ENCODE measurements at places on chromosomes 12 and 14.

- no peak overlapping the region for H3K4me3 ChIP-seq
- DNase-seq = no peak
- H3K27me3 ChIP-seq = no peaks in the 10 kb centered on the region
- no peak overlapping the region for H3K27ac ChIP-seq
These were observed 71.1 kb downstream of the PTPRR start for GRCh38 chr12:70849265-70849960.

GRCh38 chr12:119283310-119283709 lies 51.2 kb upstream of the CCDC60 start:
- no peaks in the 10 kb centered on the region for H3K36me3 ChIP-seq
- H3K27ac ChIP-seq = no peak overlapping the region
- H3K27me3 ChIP-seq = no peaks in the 10 kb centered on the region
- no peaks in the 10 kb centered on the region for H3K4me1 ChIP-seq

- H3K27me3 ChIP-seq = peaks cover 6% of the 10 kb centered on the region
- no peaks in the 10 kb centered on the region for H3K4me1 ChIP-seq
- DNase-seq = no peak
These were observed 92.7 kb downstream of the PAH start for GRCh38 chr12:102824218-102824835.

DNA sequence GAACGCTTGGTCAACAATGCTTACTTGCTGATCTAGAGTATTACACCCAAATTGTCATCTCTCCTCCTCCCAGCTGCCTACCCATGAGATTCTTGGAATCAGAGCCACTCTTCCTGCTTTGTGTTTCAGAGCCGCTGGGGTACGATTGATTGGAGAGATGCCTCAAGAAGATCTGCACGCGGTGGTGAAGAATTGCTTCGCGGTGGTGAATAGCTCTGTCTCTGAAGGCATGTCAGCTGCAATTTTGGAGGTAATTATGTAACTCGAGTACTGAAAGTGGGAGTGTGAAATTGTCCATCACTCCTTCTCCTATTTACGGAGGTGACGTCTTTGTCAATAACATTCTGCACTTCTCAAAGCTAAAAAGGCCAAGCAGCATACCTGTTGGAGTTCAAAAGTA lies 93.9 kb downstream of the GLT1D1 start:
- no peaks in the 10 kb centered on the region for H3K36me3 ChIP-seq
- H3K4me3 ChIP-seq = no peak overlapping the region
- DNase-seq = no peak

DNA sequence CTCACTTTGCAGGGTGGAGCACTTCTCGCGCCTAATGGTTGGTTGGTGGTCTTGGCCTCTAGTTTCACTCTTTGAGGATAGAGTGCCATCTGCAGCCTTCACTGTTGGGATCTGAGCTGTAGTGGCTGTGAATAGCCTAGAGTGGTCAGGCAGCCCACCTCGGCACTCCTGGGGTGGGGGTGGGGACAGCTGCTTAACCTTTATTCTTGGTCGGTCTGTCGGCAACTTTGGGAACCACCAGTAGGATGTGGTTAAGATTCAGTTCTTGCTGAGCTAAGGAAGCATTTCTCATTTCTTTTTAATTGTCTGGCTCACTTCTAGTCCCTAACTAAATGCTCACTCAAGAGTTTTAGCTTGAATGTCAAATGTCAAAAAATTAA lies 21.1 kb downstream of the TMBIM6 start:
- H3K36me3 ChIP-seq = peaks cover 37% of the 10 kb centered on the region
- H3K27me3 ChIP-seq = no peaks in the 10 kb centered on the region
- H3K27ac ChIP-seq = no peak overlapping the region

DNA sequence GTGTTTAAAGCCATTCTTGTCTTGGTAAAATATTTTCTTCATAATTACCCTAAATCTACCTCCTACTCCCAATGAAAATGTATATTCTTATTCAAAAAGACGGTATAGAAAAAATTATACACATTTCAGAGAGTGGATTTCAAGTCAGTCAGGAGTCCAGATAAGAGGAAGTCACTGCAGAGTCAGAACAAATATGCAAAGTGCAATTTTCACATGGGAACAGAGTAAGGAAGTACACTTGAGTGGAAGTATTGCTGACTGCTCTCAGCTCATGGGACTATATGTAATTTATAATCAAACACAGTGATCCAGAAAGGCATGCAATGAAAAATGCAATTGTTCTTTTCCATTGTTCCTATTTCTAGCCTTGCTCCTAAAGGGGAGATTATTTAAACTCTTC lies 1128.0 kb downstream of the AACS start:
- DNase-seq = no peak
- H3K4me1 ChIP-seq = no peaks in the 10 kb centered on the region
- H3K27me3 ChIP-seq = no peaks in the 10 kb centered on the region
- no peak overlapping the region for H3K4me3 ChIP-seq

- no peak overlapping the region for H3K4me3 ChIP-seq
- H3K27ac ChIP-seq = no peak overlapping the region
- no peaks in the 10 kb centered on the region for H3K27me3 ChIP-seq
- no peak for DNase-seq
These were observed 146.8 kb upstream of the LRIG3 start for GRCh38 chr12:59067083-59067482.

- H3K4me1 ChIP-seq = peaks cover 10% of the 10 kb centered on the region
- H3K4me3 ChIP-seq = no peak overlapping the region
- H3K27me3 ChIP-seq = no peaks in the 10 kb centered on the region
- H3K36me3 ChIP-seq = no peaks in the 10 kb centered on the region
- no peak for DNase-seq
These were observed 71.3 kb downstream of the FBXL14 start for GRCh38 chr12:1523046-1523445.

DNA sequence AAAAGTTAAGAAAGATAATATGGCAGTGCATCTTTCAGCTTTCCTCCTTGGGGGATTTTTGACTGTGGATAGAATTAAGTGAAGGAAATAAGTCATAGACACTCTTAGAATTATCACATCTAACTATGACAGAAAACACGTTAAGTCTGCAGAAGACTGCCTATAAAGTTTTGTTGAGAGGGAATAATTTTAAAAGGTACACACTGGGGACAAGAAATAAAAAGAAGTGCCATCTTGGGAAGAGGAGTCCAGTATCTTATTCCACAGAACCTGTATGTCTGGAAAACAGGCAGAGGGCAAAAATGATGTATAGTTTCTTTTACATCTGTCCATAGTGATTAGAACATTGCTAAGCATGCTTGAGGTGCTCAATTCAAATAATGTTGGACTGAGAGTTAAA lies 80.7 kb downstream of the IGF1 start:
- H3K4me3 ChIP-seq = no peak overlapping the region
- H3K4me1 ChIP-seq = no peaks in the 10 kb centered on the region
- H3K27me3 ChIP-seq = no peaks in the 10 kb centered on the region
- no peak overlapping the region for H3K27ac ChIP-seq
- H3K36me3 ChIP-seq = no peaks in the 10 kb centered on the region

DNA sequence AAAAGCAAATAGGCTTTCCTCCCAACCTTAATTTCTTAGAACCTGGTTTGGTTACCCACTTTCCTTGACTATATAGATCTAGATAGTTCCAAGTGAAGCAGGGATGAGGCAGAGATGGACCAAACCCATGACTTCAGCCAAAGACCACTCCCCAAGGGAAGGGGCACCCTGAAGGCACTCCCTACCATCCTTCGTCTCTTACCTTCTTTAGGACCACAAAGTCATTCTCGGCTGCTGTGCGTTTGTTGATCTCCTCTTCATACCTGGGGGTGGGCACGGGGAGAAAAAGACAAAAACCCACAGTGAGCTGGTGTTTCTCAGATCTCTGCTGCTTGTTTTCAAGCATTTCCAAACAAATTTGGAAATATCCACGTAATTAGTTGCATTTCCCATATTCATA lies 3.4 kb downstream of the KRT4 start:
- no peaks in the 10 kb centered on the region for H3K4me1 ChIP-seq
- DNase-seq = no peak
- no peaks in the 10 kb centered on the region for H3K36me3 ChIP-seq
- no peak overlapping the region for H3K27ac ChIP-seq
- no peaks in the 10 kb centered on the region for H3K27me3 ChIP-seq

All from iPS DF 6.9 (cell line).